ENCODE measurements at places on chromosomes 12 and 14.

GRCh38 chr12:29534935-29535334, 37.4 kb upstream of the OVCH1 start:
- no peak for DNase-seq

- DNase-seq: no peak
Measured at GRCh38 chr14:60789656-60790055, 55.1 kb downstream of the MNAT1 start.

- DNase-seq: no peak
Measured at GRCh38 chr12:32033406-32033805, 73.2 kb upstream of the BICD1 start.

DNA sequence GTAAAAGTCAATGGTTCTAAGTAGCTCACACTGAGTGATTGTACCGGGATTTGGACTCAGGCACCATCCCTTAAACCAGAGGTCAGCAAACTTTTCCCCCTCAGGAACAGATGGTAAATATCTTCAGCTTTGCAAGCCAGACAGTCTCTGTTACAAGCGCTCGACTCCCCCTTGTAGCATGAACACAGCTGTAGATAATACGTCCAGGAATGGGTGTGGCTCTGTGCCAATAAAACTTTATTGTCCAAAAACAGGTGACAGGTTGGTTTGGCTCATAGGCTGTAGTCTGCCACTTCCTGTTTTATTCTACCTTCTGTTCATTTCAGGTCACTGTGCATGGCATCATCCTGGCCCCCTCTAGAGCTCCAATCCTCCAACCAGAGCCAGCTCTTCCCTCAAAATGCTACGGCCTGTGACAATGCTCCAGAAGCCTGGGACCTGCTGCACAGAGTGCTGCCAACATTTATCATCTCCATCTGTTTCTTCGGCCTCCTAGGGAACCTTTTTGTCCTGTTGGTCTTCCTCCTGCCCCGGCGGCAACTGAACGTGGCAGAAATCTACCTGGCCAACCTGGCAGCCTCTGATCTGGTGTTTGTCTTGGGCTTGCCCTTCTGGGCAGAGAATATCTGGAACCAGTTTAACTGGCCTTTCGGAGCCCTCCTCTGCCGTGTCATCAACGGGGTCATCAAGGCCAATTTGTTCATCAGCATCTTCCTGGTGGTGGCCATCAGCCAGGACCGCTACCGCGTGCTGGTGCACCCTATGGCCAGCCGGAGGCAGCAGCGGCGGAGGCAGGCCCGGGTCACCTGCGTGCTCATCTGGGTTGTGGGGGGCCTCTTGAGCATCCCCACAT, 7.6 kb downstream of the BDKRB1 start:
- DNase-seq: no peak

GRCh38 chr12:57461276-57461916, 1.8 kb downstream of the GLI1 start:
- peak; percentile 43 for DNase-seq

GRCh38 chr12:131592972-131593371, 117.9 kb upstream of the SFSWAP start:
- peak; percentile 16 for DNase-seq

GRCh38 chr14:60266021-60266937, 17.3 kb downstream of the PPM1A start:
- DNase-seq: peak; percentile 49

DNA sequence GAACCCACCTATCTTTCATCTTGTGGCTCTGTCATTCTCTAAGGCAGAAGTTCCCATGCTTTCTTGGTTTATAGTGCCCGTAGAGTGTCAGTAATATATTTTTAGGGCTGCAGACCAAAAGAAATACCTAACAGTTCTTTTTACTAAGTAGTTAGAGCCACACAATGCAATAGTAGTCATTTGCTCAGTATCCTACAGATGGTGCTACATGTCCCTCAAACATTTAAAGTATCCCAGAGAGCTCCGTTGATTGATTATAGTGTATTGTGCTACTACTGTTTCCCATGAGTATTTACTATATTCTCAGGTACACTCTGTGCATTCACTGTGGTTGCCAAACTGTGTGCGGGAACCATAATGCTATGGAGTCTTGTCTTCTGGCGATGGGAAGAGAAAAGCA, 4.7 kb upstream of the PLBD1 start:
- no peak for DNase-seq

DNA sequence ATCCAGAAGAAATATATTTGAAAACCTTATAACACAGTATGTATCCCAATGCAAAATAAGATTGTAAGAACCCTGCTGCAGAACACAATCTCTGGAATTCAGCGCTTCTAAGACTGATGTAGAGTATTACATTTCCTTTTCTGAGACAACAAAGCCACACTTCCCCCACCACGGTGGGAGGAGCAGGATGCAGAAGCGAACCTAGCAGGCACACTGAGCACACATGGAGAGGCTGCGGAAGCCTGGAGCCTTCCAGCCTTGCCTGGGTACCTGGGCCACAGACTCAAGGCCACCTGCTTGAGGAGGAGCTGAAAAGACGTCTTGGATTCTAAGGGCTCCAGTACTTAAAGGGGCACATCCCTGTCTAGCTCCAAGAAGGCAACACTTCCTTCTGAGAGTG, 46.4 kb downstream of the TCHP start:
- no peak for DNase-seq

GRCh38 chr12:69929531-69929930, 104.5 kb downstream of the MYRFL start:
- DNase-seq: no peak

Data from CD4-positive, alpha-beta T cell treated with Interleukin-17A for 1 hour (primary cell).